Left renal pelvis (tissue), 4 donors: ENCODE measurements at places on chromosomes 2 and 18.

DNA sequence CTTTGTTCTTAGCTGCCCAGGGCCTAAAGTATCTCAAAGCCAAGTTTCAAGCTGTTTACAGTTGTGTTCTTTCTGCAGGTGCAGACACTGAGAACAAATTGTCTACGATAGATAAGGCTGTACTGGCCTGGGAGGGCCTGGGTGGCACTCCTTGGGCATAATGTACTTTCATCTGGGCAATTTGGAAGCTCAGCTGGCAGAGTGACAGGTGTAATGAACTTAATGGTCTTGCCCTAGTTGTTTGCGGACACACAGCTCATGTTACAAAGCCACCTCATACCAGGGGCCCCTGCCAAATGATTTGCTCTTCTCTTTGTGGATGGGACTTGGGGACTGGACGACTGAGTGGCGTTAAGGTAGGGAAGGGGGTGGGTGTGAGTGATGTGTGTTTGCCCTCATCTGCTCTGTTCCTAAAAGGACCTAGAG lies 4.3 kb downstream of the LDLRAD4 start:
- DNase-seq: no peak

DNA sequence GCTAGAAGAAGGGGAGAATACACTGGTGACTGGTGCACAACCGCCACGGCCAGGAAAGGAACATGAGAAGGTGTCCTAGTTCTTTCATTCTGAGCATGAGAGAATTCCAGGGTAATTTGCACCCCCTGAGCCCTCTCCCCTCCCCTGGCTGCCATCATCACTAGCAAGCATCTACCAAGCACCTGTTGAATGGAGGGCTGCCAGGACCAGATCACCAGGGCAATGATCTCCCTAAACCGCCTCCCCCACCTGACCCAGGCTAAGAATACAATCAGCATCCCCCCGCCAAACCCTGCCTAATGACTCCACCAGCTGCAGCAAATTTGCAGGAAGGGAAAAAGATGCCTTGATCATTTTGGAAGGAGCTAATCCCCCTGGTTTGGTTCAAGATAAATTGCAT lies 100.2 kb downstream of the STPG4 start:
- no peak for DNase-seq

GRCh38 chr2:236014408-236015131 lies 153.6 kb downstream of the GBX2 start:
- DNase-seq: no peak

DNA sequence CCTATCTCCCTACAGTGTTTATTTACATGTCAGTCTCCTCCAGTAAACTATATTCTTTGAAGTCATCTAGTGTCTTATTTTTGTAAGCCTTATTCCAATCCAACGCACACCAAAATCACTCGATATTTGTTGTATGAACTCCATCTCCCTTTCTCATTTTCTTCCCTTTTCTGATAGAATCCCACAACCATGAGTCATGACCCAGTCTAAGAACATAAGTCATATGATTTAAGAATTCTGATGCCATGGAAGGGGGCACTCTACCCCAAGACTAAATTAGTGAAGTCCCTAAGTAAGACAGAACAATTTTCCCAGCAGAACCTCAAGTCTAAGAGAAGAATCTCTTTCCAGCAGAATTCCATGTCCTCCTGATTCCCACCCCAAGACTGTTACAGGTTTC lies 5.4 kb downstream of the CHMP3 start:
- no peak for DNase-seq

GRCh38 chr2:54486766-54487165 lies 30.6 kb downstream of the SPTBN1 start:
- no peak for DNase-seq
